ENCODE measurements at places on chromosomes 4 and X.

DNA sequence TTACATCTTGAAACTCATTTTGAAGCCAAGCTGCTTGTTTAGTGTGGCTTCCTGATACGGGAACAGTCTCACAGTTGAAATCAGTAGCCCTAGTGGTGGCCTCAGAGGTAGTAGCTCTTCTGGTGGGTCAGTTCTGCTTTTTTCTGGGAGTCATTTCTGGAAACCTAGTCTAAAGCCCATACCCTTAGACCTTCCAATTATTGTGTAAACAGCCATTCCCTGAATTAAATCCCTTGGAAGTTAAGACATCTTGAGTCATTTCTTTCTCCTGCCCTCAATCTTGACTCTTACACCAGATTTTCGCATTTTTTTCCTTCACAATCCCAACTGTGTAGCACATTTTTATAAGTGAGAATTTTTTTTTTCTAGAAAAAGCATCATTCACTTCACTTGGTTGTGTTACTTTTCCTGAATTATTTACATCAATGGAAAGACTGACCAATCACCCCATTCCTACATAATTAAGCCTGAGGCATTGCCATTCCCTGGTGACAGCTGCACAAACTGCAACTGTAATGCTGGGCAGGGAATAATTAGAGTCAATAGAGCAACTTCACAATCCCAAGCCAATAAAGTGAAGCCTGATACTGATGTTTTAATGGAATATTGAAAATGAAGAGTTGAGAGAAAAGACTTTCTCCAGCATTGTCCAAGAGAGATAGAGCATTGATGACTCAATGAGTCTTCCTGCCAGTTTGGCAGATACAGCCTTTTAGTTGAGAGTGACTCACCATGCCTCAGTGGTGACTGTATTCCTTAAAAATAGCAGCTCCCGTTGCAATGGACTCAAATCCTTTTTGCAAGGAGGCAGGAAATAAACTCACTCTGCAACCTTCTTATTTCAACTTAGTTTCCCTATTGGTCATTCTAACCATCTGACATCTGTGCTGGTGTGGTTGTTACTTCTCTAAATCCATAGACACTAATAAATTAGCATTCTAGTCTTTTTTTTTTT is 13.0 kb upstream of the SEPSECS start:
- no peak for DNase-seq

GRCh38 chr4:7169134-7169533 is 23.2 kb upstream of the SORCS2 start:
- no peak for DNase-seq

DNA sequence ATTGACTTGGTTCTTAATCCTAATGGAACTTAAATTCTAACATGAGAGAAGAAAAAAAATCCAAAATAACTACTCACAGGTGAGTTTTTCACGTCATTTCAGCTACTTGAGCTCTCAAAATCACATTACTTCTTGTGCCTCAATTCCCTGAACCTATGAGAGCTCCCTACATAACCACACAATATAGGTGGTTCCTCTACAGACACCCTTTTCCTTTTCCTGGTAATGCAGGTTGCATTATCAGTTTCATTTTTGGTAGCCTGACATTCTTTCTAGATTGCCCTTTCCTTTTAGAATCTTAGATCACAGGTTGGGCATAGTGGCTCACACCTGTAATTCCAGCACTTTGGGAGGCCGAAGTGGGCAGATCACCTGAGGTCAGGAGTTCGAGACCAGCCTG is 4.3 kb downstream of the GPR34 start:
- DNase-seq, result no peak

DNA sequence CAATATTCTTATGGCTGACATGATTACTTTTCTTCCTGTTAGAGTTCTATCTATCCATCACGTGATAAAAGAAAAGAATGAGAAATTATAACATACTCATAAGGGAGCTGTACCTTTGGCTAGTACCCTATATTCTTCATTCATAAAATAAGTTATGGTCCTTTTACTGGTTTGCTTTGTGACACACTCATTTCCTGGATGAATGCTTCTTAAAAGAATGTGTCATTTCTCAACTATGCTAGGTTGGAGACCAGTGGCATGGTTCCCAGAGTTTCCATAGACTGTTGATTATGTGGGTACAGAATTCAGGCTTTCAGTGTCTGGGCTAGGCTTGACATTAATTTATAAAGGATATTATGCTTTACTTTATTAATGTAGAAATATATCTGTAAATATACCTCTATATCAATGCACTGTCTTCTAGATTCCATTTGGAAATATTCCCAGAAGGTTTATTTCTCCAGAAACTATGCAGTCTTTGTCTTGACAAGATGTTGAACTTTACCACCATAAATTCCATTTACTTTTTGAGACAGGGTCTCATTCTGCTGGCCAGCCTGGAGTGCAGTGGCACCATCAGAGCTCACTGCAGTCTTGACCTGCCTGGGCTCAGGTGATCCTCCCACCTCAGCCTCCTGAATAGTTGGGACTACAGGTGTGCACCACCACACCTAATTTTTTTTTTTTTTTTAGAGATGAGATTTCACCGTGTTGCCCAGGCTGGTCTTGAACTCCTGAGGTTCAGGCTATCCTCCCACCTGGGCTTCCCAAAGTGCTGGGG is 23.8 kb downstream of the NUDT6 start:
- no peak for DNase-seq

- DNase-seq, result no peak
Measured at GRCh38 chrX:48632207-48632606, 34.9 kb downstream of the WDR13 start.

DNA sequence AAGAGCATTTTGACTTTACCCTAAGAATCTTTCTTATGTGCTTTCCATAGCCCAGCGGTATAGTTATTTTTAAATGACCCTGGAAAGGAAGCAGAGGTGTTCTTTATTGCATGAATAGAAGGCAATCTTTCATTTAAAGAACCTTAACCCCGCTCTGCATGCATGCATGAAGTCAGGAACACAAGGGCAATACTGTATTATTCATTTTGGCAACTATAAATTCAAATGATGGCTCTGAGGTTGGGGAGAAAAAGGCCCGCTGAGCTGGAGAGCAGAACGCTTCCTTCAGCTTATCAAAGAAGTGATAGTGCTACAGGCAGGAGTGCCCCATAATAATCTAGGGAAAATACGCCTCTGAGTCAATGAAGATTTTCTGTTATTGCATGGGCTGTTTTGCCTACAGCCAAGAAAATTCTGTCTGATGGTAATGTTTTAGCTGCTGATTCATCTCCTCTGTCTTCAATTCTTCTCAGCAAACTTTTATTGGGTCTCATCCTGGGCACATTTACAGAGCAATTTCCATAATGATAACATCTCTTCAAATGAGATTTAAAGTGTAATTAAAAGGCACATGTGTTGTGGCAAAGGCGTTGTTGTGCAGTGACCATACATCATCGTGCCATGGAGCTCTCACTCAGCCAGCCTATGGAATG is 452.2 kb upstream of the FTHL17 start:
- DNase-seq, result no peak

DNA sequence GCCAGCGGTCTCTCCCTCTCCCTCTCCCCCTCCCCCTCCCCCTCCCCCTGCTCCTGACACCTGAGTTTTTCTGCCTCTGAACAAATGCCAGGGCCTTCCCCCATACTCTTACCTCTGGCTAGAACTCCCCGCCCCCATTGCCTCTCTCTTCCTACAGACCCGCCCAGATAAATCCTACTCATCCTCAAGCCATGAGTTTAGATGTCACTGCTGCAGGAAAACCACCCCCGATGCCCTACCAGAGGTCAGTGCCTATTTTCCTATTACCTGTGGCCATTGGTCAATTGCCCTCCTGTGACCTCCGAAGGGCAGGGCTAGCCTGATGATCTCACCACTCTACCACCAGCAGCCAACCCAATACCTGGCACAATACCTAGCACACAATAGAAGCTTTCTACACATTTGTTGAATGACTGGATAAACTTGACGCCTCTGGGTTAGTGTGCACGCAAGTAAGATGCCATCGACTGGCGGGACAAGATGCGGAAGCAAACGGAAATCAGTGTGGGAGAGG is 43.7 kb downstream of the SLC2A9 start:
- no peak for DNase-seq

GRCh38 chr4:6682862-6683590 is 10.7 kb upstream of the S100P start:
- DNase-seq, result no peak

GRCh38 chr4:38129460-38130227 is 169.4 kb downstream of the PTTG2 start:
- DNase-seq, result no peak

GRCh38 chrX:132612821-132613564 is 124.2 kb upstream of the MBNL3 start:
- no peak for DNase-seq

DNA sequence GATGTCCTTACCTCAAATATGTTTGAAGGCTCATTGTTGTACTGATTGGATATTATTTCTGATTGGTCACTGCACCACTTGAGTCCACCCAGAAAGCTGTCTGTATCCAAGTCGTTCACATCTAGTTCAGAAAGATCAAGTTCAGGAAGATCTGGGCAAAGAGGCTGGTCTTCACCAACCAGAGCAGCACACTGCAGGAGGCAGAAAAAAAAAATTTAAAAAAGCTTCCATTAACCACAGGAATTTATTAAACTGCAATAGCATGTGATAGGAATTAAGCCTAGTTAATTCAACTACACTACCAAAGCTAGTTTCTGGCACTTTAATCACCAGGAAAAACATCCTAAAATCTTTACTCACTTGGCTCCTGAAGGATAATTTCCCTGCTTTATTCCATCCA is 5.1 kb downstream of the PPARGC1A start:
- DNase-seq, result no peak

DNA sequence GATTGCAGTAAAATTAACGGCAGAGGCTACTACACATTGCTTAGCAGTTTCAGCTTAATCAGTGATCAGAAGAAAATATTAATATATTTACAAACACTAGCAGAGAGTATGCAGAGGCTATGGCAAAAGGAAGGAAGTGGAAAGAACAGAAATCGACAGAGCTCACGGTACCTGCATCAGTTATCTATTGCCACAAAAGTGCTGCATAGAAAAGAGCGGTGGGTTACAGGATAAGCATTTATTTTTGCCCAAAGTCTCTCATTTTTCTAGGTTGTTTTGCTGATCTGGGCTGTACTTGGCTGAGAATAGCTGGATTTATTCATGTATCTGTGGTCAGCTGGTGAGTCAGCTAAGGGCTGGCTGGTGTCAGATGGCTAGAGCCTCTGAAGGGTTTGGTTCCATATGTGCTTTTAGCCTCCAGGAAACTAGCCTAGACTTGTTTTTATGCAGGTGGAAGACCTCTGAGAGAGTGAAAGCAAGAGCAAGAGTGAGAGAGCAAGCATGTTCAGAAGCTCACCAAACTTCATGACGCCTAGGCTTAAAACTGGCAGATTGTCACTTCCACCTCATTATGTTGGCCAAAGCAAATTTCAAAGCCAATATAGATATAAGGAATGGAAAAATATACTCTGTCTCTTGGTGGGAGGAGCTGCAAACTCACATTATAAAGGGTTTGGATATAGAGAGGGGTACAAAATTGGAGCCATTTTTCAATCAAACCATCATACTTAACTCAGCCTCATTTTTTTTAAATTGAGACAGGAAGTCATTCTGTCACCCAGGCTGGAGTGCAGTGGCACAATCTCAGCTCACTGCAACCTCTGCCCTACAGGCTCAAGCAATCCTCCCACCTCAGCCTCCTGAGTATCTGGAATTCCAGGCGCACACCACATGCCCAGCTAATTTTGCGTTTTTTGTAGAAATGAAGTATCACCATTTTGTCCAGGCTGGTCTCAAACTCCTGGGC is 153.2 kb upstream of the RPL34 start:
- DNase-seq, result no peak

DNA sequence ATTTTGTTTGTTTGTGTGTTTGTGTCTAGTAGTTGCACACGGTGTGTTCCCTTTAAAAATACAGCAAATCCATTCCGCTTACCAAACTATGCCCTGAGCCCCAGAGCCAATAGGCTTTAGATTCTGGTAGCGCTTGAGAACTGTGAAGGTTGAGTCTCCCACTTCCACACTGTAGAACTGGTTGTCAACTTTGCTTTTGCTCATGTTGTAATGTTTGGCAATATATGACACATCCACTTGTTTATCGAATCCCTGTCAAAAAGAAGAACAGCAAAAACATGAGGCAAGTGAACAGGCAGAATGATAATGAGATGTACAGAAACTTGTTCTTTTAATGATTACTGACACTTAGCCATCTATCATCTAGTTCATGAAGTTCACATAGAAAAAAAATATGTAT is 200.6 kb downstream of the MAPK10 start:
- DNase-seq, result no peak

All from stimulated activated CD4-positive, alpha-beta T cell treated with anti-CD3 and anti-CD28 coated beads, Interleukin-1b, Interleukin-23, amount 100 ng/mL, for 1 hour (primary cell).